ENCODE measurements at places on chromosomes 6 and 20.

DNA sequence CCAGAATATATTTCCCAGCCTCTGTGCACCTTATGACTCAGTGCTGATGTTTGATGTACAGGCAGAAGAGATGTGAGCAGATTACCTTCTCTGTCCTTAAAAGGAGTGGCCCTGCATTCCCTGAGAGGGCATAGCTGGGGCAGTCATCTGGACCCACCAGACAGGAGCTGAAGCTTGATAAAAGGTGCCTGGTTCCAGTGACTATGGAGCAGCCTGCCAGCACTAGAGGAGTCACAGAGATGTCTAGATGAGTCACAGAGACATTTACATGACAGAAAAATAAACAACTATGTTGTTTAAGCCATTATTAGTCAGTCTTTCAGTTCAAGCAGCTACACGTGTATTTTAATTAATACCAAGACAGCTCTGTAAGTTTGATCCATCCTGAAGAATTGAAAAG lies 237.1 kb upstream of the MOCS1 start:
- no peak for DNase-seq

DNA sequence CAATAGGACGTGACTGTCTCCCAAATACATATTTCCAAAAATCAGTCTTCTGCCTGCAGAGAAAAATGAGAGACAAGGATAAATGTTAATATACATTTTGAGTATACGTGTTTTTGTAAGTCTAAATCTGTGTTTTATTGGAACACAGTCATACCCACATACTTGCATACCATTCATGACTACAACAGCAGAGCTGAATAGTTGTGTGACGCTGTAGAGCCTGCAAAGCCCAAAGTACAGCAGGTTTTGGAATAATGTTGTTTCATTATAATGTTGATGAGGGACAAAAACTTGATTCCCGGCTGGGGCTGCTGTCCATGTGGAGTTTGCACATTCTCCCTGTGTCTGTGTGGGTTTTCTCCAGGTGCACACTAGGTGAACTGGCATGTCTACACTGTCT lies 23.8 kb upstream of the FBXO9 start:
- peak; percentile 57 for DNase-seq

GRCh38 chr6:124973780-124974179 lies 11.5 kb downstream of the RNF217 start:
- no peak for DNase-seq

DNA sequence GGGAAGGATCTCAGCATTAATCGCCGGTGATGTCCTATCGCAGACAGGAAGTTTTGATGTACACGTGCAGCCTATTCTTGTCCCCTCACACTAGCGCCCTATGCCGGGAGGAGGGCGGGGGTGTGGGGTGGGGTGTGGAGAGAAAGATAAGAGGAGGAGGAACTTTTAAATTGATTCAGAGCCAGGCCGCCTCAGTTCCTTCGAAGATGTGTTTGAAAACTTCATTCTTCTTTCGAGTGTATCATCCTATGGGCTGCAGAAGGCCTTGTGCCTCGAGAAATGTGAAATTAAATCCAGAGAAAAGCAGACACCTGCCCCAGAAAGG lies 2.5 kb upstream of the POU3F2 start:
- no peak for DNase-seq

GRCh38 chr6:89527634-89528033 lies 94.7 kb downstream of the ANKRD6 start:
- DNase-seq, result no peak

DNA sequence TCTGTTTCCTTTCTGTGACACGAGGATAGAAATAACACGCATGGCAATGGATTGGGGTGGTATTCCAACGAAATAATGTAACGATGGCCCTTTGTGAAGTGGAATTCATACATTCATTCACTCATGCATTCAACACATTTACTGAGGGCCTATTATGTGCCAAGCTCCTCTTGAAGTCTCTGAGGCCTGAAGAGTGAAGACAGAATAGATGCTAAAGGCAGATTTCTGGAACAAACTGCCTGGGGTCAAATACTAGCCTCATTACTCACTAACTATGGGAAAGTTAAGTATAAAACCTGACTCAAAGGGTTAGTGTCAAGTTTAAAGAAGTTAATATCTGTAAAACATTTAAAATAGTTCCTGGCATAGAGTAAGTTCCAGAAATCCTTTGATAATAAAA lies 279.6 kb upstream of the SULF2 start:
- DNase-seq, result peak; percentile 52

DNA sequence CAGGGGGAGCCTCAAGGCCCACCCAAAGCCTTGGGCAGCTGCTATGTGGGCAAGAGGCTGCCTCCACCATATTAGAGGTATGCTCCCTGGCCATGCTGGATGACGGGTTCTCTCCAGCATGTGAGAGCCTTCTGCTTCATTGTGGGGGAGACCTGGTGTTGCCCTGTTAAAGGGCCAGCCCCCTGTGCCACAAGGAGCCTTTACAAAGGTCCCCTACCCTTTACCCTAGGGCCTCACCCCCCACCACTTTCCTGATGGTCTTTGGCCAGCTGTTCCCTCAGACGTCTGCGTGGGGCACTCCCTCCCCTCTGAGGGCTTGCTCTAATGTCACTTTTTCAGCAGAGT lies 5.2 kb downstream of the ADIG start:
- no peak for DNase-seq

DNA sequence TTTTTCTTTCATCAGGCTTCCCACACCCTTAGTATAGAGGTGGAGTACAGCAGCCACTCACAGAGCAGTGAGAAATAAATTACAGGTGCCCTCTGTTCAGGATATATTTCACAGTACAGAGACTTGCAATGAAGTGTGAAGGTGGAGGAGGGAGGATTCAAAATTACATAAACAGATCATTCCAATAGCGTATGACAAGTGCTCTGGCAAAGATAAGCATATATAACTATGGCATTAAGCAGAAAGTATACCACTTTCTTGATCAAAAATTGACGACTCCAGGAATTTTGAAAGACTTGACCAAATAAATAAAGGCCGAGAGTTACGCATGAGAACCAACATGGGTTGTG lies 108.7 kb downstream of the GPX5 start:
- DNase-seq, result no peak

DNA sequence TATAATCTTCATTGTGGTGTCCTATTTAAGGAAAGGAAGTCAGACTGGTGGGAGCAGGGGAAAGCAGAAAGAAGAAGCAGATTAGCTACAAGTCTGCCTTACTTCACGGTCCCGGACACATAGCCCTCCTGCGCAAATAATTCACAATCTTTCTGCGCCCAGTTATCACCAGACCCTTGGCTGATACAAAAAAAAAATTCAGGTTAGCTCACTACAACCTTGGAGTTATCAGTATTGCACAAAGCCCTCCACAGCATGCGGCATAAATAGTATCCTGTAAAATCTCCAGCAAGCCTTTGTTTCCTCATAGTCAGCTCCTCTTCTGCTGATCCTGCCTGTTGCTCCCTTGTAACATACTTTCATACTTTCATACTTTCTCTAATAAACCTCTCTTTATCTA lies 148.6 kb upstream of the FUT9 start:
- no peak for DNase-seq

GRCh38 chr20:35145141-35145564 lies 2.0 kb downstream of the EDEM2 start:
- peak; percentile 31 for DNase-seq

- no peak for DNase-seq
Measured at GRCh38 chr6:129026601-129027000, 143.7 kb downstream of the LAMA2 start.

GRCh38 chr6:101422251-101422650 lies 28.7 kb downstream of the GRIK2 start:
- DNase-seq, result no peak

DNA sequence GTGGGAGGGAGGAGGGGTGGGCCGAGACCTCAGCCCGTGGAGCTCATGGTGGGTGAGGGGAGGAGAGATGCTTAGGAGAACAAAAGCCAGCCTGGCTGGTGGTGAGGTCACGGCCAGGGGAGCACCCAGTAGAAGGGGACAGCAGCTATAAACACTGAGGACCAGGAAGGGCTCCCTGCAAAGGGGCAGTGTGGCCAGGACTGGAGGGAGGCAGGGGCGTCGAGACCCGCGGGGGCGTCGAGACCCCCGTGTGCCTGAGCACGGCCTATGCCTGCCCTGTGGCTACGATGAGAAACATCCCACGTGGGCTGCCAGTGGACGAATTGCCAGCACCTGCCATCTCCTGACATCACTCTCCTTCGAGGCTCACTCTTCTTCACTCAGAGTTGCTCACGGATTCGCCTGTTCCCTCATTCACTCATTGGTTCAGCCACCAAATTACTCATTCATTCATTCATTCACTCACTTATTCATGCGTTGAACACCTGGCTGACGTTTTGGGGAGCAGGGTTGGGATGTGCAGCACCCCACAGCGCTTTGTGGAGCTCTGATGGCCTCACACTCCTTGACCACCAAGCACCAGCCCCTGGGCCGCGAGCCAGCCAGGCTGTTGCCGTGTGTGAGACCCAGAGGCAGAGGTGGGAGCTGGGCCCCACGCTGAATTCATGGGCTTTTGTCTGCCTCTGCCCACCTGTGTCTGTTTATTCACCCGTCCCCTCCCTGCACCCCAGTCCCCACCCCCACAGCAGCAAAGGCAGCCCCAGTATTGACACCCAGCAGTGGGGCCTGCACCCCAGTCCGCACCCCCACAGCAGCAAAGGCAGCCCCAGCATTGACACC lies 61.2 kb upstream of the BHLHE23 start:
- DNase-seq, result no peak

DNA sequence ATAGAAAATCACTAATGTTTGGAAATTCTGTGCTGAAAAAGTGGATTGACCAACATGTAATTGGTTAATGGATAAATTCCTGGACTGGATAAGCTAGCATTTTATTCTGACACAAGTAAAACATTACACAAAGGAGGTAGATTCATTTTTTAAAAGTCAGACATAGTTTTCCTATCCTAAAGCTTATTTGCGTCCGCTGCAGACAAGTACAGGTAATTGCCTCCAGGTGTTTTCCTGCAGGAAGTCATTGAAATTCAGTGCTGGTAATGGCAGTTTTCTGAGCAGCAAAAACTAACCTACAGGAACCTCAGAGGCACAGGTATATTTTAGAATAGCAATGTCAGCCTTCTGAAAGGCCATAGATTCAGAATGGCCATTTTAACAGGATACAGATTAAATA lies 20.0 kb upstream of the HIVEP1 start:
- DNase-seq, result no peak

DNA sequence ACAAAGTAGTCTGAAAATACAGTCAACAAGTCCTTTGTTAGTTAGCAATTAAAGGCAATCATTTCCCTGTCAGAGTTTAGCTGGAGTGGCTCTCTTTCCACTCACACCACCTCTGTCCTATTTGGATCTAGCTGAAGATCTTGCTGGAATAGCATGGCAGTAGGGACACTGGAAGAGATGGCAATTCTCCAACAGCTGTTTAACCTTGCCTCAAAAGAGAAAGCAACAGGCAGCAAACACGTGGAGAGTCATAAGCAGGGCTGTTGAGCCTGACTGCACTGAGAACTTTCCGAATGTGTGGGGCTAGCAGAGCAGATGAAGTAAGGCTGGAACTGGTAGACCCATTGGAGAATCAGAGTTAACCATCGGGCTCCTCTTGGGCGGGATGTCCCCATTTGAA lies 38.0 kb upstream of the PRSS35 start:
- DNase-seq, result no peak

DNA sequence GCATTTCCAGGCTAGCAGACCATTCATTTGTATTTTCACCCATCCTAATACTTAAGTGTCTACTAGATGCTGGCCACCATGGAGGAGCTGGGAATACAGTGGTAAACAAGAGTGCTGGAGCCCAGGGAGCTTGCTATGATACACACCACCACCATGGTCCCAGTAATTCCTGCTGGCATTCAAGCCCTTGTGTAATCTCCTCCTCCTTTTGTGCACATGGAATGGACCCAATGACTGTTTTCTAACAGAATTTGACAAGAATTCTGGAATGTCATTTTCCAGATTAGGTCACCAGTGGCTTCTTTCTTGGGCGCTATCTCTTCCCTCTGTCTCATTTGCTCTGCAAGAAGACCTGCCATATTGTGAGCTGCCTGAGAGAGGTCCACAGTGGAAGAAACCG lies 552.0 kb downstream of the C6orf118 start:
- no peak for DNase-seq

- no peak for DNase-seq
Measured at GRCh38 chr6:133769463-133769862, 119.5 kb upstream of the TCF21 start.

GRCh38 chr6:106476331-106477105 lies 116.0 kb downstream of the CRYBG1 start:
- no peak for DNase-seq

GRCh38 chr6:21591446-21591845 lies 2.1 kb upstream of the SOX4 start:
- no peak for DNase-seq

DNA sequence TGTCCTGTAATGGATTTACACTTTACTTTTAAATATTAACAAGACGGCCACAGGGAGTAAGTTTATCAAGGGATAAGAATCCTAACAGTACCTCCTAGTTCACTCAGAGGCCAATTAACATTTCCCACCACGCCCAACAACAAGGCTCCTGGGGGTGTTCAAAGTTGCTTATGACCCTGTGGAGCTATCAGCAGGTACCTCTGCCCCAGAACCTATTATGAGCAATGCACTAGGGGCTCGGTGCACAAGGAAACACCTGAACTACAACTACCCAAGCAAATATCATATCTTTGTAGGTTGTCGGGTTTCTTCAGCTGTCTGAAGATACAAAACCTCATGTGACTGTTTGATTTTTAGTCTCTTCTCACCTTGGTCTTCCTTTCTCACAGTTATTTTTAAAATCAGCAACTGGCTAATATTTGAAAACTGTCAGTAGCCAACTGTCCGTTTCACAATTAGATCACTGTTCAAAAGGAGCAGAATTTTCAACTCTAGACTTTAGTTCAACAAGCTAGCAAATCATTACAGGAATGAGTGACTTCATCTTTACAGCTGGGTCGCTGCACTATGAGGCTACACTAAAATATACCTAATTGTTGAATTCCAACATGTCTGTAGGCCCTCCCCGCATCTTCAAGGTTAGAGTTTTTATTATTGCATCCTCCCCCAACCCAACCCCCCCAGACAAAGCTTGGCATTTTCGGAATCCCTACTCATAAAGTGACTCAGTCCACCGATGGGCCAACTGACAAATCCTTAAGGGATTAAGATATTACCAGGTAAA lies 38.1 kb downstream of the B4GALT5 start:
- no peak for DNase-seq

DNA sequence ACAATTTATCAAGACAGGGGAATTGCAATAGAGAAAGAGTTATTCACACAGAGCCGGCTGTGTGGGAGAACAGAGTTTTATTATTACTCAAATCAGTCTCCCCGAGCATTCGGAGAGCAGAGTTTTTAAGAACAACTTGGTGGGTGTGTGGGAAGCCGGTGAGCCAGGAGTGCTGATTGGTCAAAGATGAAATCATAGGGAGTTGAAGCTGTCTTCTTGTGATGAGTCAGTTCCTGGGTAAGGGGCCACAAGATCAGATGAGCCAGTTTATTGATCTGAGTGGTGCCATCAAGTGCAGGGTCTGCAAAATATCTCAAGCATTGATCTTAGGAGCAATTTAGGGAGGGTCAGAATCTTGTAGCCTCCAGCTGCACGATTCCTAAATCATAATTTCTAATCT lies 50.0 kb upstream of the ECI2 start:
- no peak for DNase-seq

GRCh38 chr6:96157018-96157565 lies 141.3 kb downstream of the FUT9 start:
- no peak for DNase-seq

Data from AG04449 (cell line).